ENCODE measurements at places on chromosomes 13 and 19.

DNA sequence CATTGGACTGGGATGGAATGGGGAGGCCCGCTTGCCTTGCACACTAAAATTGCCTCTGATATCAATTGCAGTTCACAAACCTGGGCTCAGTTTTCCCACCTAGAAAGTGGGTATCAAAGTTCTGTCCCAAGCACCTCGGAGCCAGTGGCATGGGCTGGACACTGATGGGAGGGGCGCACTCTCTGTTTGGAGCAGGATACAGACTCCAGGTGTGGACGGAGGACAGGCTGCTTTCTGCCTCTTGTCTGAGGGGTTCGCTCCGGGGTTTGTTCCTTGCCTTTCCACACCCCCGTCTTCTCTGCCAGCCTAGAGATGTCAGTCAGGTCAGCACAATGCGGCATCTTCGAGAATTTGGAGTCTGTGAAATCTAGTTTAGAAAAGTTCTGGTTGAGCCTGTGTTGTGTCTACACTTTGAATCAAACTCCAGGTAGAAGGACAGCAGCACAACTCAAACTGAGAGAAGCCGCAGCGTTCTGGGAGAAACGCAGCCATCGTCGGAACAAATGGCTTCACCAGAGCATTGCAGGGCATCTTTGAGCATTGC is 141.9 kb downstream of the TEX29 start:
- no peak for DNase-seq

DNA sequence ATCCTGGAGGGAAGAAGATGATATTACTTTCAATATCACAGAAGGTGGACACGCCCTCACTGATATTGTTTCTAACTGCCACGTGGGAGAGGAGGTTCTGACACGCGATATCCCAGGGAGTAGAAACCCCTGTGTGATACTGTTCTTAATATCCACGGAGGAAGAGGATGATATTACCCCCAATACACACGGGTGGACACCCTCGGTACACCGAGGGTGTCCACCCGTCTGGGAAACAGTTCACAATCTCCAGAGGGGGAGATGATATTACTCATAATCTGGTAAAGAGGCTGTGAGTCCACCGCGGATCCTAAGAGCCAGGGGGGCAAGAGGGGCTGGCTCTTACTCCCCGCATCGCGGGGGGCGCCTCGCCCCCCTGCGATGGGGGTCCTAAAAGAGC is 29.7 kb upstream of the RGCC start:
- no peak for DNase-seq

DNA sequence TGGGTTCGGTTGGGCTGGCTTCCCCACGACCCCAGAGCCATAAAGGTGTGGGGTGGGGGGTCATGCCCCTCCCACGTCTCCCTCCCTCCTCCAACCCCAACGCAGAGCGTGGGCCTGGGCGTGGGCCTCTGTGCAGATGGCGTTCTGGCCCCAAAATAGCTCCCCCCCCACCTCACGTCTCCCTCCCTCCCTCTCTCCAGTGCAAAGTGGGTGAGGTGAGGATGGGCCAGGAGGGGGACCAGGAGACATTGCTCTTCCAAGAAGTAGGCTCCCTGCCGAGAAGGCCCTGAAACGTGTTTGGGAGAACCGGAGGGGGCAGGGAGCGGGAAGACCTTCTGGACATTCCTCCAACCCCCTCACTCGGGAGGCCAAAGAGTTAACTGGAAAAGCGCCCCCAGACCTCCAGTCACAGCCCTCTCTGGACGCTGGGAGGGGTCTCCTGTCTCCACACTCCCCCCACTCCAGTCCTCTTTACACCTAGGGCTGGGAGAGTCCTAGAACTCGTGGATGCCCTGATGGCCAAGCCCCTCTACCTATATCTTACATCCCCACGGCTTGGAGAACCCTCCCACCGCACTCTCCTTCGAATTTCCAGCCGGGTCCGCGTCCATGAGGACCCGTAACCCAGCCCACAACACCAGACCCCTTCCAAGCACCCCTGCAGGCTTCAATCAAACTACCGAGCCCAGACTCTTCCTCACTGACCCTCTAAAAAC is 855 bp downstream of the UNC13A start:
- no peak for DNase-seq

GRCh38 chr13:43300865-43301264 is 277.5 kb downstream of the DNAJC15 start:
- no peak for DNase-seq

- DNase-seq, result no peak
These were observed 165.4 kb downstream of the GPC5 start for GRCh38 chr13:91563799-91564198.

GRCh38 chr13:61812286-61812685 is 396.6 kb upstream of the PCDH20 start:
- DNase-seq, result no peak

- DNase-seq, result no peak
These were observed 21.0 kb downstream of the SERP2 start for GRCh38 chr13:44394658-44395057.

GRCh38 chr19:21566073-21566472 is 60.7 kb downstream of the ZNF429 start:
- DNase-seq, result no peak

- DNase-seq, result peak; percentile 14
These were observed 43.4 kb upstream of the XPO4 start for GRCh38 chr13:20945952-20946383.

GRCh38 chr13:64551755-64552154 is 2678.4 kb downstream of the PCDH9 start:
- no peak for DNase-seq

- DNase-seq, result no peak
These were observed 186.1 kb downstream of the PCCA start for GRCh38 chr13:100274942-100275506.

- DNase-seq, result no peak
These were observed 15.7 kb downstream of the CAB39L start for GRCh38 chr13:49428041-49428763.

DNA sequence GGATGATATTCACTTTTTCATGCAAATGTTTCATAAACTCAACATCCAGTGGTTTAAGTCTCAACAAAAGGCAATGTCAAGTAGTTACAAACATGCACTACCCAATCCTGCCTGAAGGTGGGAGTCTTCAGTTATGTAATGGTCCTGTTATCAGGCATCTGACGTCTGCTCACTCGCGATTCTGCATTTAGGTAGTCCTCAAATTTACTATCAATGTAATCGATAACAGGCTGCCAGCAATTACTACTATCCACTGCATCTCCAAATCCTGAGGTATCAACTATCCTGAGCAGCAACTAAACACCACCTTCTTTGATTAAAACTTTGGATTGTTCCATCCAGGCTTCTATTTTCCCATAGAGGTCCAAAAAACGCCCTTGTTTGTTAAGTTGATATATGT is 51.2 kb downstream of the NLRP12 start:
- DNase-seq, result peak; percentile 23

- no peak for DNase-seq
These were observed 92.5 kb downstream of the RAB20 start for GRCh38 chr13:110468986-110469495.
